ENCODE measurements at places on chromosomes 7 and 10.

DNA sequence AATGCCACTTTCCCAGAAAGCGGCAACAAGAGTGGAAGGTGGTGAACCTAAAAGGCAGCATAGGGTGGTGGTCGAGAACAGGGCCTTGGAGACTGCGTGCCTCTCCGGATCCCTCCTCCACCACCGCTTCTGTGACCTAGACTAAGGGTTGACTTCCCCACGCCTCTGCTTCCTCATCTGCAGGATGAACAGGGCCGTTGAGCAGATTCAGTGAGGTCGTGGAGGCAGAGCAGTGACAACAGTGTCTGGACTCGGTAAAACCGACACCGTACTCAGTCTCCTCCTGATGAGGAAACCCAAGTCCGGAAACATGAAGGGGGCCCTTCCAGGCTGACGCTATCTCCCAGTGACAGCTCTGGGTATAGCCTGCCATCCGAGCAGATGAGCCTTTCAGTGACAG is 162.6 kb downstream of the CELF2 start:
- DNase-seq, result peak; percentile 82

DNA sequence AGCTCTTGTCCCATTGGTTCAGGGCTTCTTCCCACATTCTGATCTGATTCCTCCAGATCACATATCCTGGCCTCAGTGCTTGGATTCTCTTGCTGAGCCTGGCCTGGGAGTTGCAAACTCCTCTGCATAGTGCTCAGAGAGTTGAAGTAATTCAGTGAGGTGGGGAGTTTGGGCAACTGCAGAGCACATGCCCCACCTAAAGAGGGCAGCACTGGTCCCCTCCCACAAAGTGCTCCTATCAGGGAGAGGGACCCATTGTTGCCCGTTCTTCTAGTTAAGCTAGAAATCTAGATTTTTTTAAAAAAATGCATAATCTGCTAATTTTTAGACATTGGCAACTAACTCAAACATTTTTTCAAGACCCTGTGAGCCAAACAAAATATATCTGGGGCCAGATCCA is 45.1 kb downstream of the CHN2 start:
- peak; percentile 27 for DNase-seq

DNA sequence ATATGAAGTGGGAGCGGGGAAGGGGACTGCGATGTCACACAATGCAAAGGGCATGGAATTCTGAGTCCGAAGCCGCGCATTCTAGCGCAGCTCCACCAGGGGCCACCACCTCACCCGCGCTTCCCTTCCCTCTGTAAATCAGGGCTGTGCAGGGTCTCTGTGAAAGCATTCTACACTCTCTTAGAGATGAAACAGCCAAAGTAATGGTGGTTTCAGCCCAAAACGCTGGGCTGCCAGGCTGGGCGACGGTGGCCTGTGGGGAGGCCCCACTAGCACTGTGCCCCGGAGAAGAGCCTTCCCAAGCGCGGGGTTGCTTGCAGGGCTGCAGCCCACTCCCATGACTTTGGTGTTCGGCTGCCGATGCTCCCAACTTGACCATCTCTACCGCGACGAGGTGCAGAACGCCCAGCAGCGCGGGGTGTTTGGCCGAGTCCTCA is 11.4 kb downstream of the ATG9B start:
- DNase-seq, result no peak

- no peak for DNase-seq
Measured at GRCh38 chr10:35153716-35154115, 27.1 kb downstream of the CREM start.

DNA sequence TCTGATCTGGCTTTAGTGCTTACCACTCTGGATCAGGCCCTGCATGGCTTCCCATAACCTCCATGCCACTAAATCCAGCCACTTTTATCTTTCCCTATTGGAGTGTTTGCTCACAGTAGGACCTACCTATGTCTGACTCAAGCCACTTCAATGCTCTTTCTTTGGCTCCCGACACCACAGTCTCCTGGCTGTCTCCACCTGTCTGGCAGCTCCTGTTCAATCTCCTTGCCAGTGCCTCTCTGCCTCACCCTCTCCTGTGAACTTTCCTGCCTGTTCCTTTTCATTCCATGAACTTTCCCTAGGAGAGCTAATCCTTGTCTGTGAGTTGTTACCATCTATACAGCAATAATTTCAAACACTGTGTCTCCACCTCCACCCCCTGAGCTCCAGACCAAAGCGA is 82.6 kb upstream of the UCN3 start:
- DNase-seq, result no peak

- no peak for DNase-seq
Measured at GRCh38 chr7:94314413-94315410, 80.0 kb upstream of the COL1A2 start.

DNA sequence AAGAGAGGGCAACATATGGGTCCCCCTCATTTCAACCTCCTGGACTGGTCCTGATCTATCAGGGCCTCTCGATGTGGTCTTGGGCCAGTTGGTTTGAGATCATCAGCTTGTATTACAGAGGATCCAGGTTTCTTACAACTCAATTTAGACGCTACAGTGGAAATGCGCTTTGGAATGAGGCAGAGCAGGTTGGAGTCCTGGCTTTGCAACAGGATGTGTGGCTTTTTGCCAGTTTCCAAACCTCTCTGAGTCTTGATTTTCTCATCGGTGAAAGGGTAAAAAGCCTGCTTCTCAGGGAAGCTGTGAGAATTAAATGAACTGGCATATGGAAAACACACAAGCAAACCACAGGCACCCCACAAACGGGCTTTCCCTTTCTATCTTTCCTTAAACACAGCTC is 37.5 kb upstream of the MKI67 start:
- no peak for DNase-seq

- no peak for DNase-seq
Measured at GRCh38 chr7:130021105-130021834, 29.9 kb downstream of the ZC3HC1 start.

GRCh38 chr7:3068530-3068929 is 24.9 kb upstream of the CARD11 start:
- peak; percentile 43 for DNase-seq

- no peak for DNase-seq
Measured at GRCh38 chr10:113739031-113739430, 12.5 kb upstream of the PLEKHS1 start.

- DNase-seq, result no peak
Measured at GRCh38 chr7:18317941-18318340, 177.6 kb upstream of the HDAC9 start.

DNA sequence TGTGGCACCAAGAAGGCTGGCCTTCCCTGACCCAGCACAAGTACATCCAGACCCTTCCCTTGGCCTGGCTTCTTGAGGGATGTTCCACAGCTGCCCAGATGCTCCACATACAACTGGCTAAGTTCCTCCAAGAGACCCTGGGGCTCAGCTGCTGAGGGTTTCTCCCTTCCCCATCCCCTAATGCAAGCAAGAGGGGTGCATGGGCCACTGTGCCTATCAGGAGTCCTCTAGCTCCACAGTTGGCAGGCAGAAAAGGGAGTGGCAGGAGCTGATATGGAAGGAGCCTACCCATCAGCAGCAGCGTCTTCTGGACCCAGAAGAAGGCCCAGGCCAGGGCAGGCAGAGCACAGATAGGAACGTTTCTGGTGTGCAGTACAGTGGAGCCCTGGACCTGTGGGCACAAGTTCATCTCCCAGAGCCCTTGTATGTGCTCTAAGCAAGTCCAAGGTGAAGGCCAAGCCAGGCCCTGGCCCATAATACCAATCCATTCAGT is 26.2 kb downstream of the VSIR start:
- no peak for DNase-seq

- DNase-seq, result peak; percentile 15
Measured at GRCh38 chr7:21426286-21427181, 1.3 kb upstream of the SP4 start.

Data from GM12865 (cell line).